GM12892 (cell line): ENCODE measurements at places on chromosomes 3 and 15.
A peak's percentile ranks its signal among the peaks of the same experiment; 100 is the strongest.

GRCh38 chr15:80831606-80832224, 52.5 kb downstream of the CEMIP start:
- DNase-seq: no peak

GRCh38 chr15:67018441-67018840, 47.0 kb upstream of the SMAD3 start:
- DNase-seq: no peak

GRCh38 chr3:184448321-184449160, 68.7 kb downstream of the CHRD start:
- no peak for DNase-seq

DNA sequence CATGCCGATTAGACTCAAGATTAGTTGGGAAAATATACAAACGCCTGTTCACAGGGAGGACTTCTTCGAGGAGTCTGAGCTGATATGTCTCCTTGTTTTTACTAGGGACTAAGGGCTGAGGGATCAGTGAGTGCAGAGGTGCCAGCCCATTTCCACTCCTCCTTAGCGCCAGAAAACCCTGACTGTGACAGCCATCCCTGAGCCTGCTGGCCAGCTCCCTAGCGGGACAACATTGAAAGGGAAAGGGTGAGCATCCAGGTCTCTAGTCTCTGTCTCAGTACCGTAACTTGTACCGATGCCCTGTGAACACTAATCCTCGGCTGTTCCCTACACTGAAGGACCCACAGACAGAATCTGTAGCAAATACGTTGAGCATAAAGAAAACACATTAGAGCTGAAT, 243.4 kb downstream of the WNT5A start:
- no peak for DNase-seq

- DNase-seq: no peak
Measured at GRCh38 chr3:189229196-189229828, 57.5 kb downstream of the TPRG1 start.

- DNase-seq: no peak
Measured at GRCh38 chr3:141795276-141795675, 32.1 kb downstream of the GRK7 start.

- no peak for DNase-seq
Measured at GRCh38 chr3:16338999-16339398, 74.0 kb downstream of the OXNAD1 start.

DNA sequence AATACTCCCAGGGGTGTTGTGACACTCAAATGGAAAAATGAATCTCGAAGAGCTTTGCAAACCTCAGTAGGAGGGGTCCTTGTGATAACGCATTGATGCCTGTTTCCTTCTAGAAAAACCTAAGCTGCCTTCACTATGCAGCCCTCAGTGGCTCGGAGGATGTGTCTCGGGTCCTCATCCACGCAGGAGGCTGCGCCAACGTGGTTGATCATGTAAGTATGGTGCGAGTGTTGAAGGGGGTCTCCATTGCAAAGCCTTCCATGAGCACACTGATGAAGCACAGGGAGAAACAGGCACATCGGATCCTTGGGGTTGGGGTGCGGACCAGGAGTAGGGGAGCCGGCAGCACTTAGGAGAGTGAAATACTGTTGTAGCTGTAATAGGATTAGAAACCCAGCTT, 22.3 kb downstream of the ANKDD1A start:
- DNase-seq: no peak

DNA sequence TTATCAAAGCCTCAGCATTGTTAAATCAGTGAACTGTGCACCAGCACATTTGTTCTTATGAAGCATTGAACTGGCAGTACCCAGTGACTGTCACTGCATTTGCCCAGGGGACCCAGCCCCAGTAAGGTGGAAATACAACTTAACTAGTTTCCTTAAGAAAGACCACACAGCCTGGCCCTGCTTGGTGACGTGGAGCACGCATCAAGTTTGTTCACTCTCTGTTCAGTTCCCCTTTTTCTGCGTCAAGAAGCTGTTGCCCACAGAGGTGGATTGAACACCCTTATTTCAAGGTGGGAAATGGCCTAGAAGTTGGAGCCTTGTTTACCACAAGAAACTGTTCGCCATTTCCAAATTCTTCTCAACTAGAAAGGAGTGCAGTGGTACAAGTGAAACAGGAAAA, 69.9 kb upstream of the AGBL1 start:
- no peak for DNase-seq

DNA sequence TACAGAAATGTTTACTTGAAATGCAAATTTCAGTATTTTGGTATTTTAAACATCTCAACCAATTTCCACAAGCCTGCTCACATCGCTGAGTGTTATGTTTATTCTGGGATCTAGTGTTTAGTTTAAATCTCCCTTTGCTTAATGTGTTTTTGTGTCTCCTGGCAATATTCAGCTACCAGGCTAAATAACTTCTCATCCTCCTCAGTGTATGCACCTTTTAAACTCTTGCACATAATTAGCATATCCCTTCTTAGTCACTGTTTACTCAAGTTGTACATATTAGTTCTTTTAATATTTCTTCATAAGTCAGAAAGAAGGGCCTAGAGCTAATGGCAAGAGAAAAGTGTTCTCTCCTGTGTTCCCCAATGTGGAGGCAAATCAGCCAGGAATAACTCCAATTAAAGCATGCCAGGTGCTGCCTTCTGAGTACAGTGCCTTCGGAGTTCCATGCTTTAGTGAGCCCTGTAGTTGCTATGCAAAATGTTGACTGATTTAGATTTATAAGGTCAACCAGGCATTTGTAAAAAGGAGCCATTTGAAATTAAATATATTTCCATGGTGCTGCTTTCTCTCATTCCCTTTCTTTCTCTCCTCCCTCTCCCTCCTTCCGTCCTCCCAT, 234.3 kb downstream of the GAP43 start:
- no peak for DNase-seq

- no peak for DNase-seq
Measured at GRCh38 chr15:87901926-87902690, 354.4 kb downstream of the NTRK3 start.

- DNase-seq: no peak
Measured at GRCh38 chr15:99447497-99448371, 118.0 kb upstream of the MEF2A start.

DNA sequence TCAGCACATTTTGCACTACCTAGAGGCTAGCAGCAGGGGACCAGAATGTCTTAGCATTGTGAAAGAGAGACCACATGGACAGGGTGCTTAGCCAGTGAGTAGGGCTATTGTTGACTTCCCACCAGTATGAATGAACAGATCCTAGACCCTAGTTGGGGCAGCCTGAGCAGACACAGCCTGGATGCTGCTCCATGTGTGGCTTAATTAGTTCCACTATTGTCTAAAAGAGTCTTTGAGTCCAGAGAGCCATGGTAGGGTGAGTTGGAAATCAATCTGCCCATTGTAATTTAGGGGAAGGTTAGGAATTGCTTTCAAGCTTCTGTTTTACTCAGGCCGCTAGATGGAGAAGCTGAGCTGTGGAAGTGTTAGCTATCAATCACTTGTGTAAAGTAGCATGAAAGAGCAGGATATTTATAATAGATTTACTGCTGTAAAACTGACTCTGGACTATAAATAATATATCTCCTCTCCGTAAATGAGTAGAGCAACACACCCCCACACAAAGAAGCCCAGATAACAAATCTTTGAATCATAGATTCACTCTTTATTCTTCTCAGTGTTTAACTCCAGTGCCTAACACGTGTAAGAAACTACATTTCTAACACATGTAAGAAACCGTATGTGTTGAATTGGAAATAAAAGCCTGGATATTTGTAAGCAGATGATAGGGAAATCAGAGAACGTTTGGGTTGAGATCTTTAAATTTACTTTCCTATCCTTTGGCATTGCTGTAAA, 4.1 kb upstream of the GCSAM start:
- no peak for DNase-seq

- no peak for DNase-seq
Measured at GRCh38 chr3:58857402-58857801, 190.8 kb upstream of the FAM3D start.

- no peak for DNase-seq
Measured at GRCh38 chr3:17995769-17996168, 253.3 kb upstream of the TBC1D5 start.

- DNase-seq: no peak
Measured at GRCh38 chr3:74410276-74410941, 204.1 kb downstream of the CNTN3 start.

DNA sequence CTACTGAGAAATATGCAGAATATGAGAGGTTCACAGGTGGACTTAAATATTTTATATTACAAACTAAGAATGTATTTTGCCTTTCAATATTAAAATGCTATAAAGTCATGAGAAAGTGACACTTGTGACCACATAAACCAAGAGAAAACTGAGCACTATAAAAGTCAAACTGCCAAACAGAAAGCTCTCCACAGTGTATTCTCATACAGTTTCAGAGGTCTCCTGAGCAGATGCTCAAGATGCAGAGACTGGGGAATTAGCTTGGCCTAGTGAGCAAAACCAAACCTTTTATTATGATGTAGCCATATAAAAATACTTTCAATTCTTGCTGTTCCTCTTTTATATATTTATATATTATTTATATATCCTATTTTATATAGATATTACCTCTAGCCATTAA, 227.8 kb downstream of the TBC1D5 start:
- no peak for DNase-seq

- peak; percentile 23 for DNase-seq
Measured at GRCh38 chr15:75230551-75231371, 27.4 kb upstream of the GOLGA6C start.

DNA sequence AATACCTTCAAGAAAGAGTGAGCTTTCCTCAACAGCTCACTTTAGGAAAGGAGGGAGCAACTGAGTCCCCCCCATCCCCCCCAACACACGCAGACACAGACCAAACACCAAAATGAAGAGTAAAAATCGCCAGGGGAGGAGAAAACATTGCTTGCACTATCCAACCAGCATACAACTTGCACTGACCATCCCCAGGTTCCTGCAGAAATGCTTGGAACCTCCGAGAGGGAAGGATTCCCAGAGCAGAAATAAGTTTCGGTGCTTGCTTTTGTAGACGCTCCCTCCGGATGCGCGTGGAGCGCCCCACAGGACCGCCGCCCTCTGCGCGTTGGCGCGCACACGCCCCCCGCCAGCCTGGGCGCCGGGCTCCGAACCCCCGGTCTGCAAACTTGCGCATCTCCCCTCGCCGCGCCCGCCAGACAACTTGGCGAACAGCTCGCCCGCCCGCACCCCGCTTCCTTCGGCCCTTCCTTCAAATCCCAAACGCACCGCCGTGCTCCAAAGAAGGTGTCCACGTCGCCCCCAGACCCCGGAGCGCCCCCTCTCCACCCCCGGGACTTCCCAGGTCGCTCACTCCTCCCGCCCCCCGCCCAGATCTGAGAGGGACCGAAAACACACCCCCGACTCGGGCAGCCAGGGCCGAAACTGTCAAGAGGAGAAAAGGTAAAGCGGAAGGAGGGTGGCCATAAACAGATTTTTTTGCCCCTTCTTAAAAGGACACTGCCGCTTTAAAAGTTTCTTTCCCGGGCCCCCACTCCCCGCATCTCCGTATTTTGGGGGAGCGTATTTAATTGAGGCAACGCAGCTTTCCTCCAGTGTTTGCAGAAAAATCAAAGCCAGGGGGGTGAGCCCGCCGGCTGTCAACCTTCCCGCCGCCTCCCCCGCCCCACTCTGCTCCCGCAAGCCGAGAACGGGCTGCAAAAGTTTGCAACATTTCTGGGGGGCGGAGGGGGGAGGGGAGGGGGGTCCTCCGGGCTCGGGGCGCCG, 859 bp downstream of the RORA start:
- no peak for DNase-seq

DNA sequence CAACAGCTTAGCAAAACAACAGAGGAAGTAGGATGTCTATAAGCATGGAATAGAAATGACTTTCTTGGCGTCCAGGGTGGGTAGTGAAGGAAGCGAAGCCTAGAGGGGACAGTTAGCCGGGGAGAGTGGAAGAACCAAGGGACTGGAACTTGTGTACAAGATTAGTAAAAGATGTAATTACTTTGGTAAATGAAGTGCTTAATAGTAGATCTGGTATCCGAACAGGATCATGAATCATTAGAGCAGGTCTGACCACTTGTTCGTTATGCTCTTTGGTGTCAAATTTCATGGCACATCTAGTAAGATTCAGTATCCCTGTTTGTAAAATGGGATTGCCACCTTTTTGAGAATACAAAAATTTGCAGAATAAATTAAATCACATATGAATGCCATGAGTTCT, 112.5 kb upstream of the MLF1 start:
- no peak for DNase-seq

GRCh38 chr3:5437783-5438323, 250.3 kb downstream of the EDEM1 start:
- DNase-seq: no peak

GRCh38 chr15:31294067-31294466, 32.6 kb upstream of the KLF13 start:
- DNase-seq: no peak
